ENCODE measurements at places on chromosomes 2 and 18.

- no peak for DNase-seq
Observed at GRCh38 chr2:241750076-241750840, 15.8 kb downstream of the D2HGDH start.

DNA sequence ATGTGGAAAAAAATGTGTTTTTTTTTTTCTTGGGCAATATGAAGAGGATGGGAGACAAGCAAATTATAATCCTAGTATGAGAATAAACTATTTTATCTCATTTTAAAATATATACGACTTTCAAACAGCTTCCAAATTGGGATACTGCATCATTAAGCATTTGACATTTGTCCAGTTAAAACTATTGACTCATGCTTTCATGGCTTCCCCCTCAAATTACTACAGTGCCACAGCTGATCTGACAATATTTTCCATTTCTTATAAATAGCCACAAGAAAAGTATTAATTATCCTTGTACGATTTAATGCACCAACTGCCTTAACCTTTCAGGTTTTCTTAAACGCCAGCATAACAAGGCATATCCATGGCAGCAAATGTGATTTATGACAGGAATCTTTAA lies 1134.8 kb upstream of the ZEB2 start:
- DNase-seq: no peak

GRCh38 chr2:132797556-132797955 lies 127.6 kb upstream of the LYPD1 start:
- peak; percentile 91 for DNase-seq

DNA sequence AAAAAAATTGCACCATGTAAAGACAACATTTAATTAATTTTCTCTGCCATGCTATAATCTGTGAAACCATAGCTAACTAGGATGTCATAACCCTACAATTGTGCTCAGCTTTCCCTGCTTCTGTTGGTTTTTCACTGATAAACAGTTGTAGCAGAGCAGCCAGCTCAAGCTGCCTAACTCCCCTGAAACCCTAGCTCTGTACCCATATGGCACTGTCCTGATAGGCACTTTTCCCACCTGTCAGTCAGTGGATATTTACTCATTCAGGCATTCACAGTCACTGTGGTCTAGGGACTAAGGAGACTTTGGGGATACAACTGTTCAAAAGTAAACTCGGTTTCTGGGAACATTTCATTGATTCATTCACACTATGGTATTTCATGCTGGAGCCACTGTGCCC lies 407.0 kb downstream of the DSEL start:
- DNase-seq: no peak

DNA sequence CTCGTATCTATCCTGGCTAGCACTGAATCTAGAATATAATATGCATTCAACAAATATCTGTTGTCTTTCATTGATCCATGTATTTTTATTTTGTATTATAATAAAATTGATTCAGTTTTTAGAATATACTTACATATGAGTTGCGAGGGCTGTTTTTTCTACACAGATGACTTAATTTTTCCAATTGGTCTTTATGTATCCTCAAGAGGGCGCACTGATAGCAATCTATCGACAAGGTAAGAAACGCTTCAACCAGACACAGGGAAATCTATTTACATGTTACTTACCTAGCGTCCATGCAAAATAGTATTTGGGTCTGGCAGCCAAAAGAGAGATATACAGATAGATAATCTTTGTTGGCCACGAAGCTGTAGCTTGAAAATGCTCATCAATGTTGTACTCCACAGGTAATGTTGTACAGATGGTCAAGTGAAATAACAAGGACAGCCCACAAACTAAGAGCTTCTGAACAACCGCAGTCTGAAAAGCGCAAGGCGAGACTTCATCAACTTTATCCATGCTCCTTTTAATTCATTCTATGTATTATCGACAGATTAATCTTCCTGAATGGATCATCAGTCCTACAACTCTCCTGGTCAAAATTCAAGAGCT lies 35.5 kb upstream of the KIDINS220 start:
- DNase-seq: peak; percentile 73

GRCh38 chr2:188238386-188238785 lies 53.3 kb upstream of the GULP1 start:
- DNase-seq: no peak

GRCh38 chr2:17540093-17540812 lies at the start of gene VSNL1:
TSS of gene VSNL1 (plus strand) at chr2:17540696. CDS start at chr2:17592075, 51,379 bp downstream.
- peak; percentile 68 for DNase-seq

DNA sequence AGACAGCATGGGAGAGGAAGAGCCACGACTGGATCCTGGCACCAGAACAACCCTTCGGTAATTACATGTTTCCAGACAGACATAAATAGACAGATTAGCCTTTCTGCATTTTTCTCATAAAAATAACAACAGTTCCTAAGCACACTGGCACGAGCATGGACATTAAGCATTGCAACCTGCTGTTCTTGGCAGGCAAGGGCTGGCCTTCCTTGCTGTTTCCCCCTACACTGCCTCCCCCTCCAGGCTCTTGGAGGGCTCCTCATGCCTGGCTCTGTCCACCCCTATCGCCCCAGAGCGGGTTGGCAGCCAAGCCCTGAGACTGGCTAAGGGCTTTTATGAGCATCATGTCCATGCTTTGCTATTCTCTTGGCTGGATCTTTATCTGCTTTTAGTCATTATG lies 89.6 kb downstream of the TTC32 start:
- no peak for DNase-seq

DNA sequence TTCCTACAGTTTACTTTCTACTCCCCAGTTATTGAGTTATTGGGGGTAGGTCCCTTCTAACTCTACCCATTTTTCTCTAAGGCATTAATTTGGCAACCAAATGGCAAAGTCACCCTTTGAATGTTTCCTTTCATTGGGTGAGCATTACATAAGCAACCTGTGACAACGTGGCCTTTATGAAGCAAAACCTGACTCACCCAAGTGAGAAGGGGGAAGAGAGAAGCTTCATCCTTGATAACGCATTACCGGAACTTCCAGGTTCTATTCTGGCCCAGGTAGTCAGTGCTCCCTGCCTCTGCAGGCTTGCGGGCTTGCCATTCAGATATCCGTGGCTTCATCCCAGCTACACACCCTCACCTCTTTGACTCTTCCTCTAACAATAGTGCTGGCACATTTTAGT lies 39.1 kb upstream of the FAM124B start:
- no peak for DNase-seq

DNA sequence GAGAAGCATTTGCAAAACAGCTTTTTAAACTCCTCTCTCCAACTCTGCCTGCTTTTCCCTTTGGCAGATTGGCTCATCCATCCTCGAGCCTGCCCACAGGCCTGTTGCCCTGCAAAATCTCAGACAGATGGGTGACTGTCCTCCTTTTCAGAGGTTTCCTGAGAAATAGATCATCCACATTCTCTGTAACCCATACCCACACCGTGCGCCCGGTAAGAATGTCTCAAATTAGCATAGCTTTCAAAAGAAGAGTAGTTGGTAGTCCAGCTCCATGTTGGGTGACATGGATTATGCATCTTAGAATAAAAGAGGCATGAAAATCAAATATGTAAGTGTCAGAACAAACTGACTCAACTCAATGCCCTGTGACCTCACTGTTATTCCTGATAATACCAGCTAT lies 457.9 kb downstream of the TSN start:
- DNase-seq: no peak

- no peak for DNase-seq
Observed at GRCh38 chr2:147099845-147100244, 745.0 kb upstream of the ACVR2A start.

DNA sequence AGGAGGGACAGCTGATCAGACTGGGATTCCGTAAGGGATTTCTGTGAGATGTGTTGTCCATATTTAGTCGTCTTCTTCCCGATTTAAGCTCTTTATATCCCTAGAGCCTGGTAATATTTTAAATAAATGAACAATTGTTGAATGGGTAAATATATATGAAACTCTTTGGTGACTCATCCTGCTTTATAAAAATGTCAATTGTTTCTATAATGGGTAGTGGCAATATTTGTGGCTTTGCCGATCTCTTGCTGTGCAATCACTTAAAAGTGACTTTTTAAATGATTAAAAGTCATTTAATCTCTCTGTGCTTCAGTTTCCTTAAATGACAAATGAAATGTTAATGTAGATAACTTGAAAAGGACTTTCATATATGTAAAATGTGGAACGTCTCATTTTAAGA lies 339.2 kb downstream of the RNF144A start:
- no peak for DNase-seq
